ENCODE measurements at places on chromosomes 3 and 15. TPM values are rescaled to one million over a fixed set of nuclear protein-coding genes. Genes with fewer than 3 reads are reported as not detected.

DNA sequence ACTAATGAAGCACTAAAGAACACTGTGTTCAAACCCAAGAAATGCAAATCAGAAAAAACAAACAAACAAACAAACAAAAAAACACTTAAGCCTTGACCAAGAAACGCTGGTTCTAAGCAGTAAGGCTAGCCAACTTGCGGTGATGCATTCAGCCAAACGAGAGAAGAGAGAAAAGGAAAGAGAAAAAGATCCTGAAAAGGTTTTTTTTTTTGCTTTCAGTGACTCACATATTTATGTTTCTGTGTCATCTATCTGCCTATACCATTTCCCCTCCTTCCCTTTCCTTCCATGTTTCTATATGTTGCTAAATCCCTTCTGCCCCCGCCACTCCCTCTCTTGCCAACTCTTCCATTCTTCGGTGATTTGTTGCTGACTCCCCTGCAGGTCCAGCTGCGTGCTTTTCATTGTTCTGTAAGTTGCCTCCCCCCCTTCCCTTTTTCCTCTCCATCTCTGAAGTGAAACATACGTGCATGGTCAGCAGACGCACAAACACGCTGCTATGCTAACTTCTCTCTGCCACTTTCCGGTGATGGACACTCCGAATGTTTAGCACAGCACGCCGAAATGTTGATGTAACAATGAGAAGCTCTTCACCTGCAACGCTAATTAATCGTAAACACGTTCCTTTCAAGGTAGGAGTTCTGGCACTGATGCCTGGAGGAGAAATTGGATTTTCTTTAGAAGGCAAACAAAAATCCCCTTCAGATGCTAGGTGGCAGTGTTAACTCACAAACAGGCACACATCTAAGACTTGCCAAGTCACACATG is 154.4 kb downstream of the TUSC7 start:
- H3K4me3 ChIP-seq: peak overlapping the region; percentile 48
- DNase-seq: no peak
- H3K4me1 ChIP-seq: peaks cover 4% of the 10 kb centered on the region
- H3K27ac ChIP-seq: no peak overlapping the region

DNA sequence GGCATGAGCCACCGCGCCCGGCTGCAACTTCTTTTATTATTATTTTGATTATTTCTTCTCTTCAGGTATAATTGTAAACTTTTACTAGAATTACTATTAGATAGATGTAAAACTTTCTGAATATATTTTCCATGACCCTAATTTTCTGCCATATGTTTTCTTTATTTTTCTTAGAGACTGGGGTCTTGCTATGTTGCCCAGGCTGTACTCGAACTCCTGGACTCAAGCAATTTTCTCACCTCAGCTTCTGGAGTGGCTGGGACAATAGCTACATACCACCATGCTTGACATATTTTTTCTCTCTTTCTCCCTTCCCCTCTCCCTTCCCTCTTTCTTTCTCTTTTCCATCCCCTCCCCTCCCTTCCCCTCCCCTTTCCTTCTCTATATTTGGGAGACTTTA is 29.6 kb upstream of the CHST2 start:
- no peaks in the 10 kb centered on the region for H3K36me3 ChIP-seq
- no peaks in the 10 kb centered on the region for H3K4me1 ChIP-seq
- no peak overlapping the region for H3K27ac ChIP-seq

- H3K4me1 ChIP-seq: peaks cover 19% of the 10 kb centered on the region
- DNase-seq: no peak
- H3K27me3 ChIP-seq: no peaks in the 10 kb centered on the region
- no peaks in the 10 kb centered on the region for H3K36me3 ChIP-seq
These were observed 57.8 kb upstream of the TGFBR2 start for GRCh38 chr3:30548600-30548999.

DNA sequence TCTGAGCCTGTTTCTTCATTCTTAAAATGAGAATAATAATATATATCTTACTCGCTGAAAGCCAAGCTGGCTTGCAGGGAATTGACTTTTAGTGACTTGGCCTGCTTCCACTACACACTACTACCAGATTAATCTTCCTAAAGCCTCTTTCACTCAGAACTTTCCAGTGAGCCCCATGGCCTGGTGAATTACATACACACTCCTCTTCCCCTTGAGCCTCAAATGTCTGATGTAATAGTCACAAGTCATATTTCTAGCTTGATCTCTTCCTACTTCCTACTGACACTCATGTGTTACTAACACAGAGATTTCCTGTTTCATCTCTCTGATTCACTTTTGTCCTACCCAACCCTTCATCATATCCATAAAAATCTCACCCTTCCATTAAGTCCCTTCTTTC is 82.7 kb upstream of the SOX2 start:
- no peak overlapping the region for H3K4me3 ChIP-seq
- DNase-seq: no peak
- no peaks in the 10 kb centered on the region for H3K4me1 ChIP-seq

GRCh38 chr15:98873441-98874218 is 134.0 kb downstream of the PGPEP1L start:
- H3K36me3 ChIP-seq: no peaks in the 10 kb centered on the region
- no peaks in the 10 kb centered on the region for H3K27me3 ChIP-seq
- DNase-seq: no peak
- H3K27ac ChIP-seq: peak overlapping the region; percentile 63
- H3K4me1 ChIP-seq: no peaks in the 10 kb centered on the region

GRCh38 chr15:31263751-31264558 is 62.7 kb upstream of the KLF13 start:
- peak; percentile 80 for DNase-seq
- no peak overlapping the region for H3K4me3 ChIP-seq
- H3K4me1 ChIP-seq: peaks cover 16% of the 10 kb centered on the region
- H3K27me3 ChIP-seq: no peaks in the 10 kb centered on the region
- peak overlapping the region; percentile 37 for H3K27ac ChIP-seq

- no peak for DNase-seq
- no peaks in the 10 kb centered on the region for H3K36me3 ChIP-seq
- no peaks in the 10 kb centered on the region for H3K27me3 ChIP-seq
- H3K27ac ChIP-seq: no peak overlapping the region
- H3K4me3 ChIP-seq: no peak overlapping the region
These were observed 3.9 kb upstream of the ATP11B start for GRCh38 chr3:182789371-182789770.

DNA sequence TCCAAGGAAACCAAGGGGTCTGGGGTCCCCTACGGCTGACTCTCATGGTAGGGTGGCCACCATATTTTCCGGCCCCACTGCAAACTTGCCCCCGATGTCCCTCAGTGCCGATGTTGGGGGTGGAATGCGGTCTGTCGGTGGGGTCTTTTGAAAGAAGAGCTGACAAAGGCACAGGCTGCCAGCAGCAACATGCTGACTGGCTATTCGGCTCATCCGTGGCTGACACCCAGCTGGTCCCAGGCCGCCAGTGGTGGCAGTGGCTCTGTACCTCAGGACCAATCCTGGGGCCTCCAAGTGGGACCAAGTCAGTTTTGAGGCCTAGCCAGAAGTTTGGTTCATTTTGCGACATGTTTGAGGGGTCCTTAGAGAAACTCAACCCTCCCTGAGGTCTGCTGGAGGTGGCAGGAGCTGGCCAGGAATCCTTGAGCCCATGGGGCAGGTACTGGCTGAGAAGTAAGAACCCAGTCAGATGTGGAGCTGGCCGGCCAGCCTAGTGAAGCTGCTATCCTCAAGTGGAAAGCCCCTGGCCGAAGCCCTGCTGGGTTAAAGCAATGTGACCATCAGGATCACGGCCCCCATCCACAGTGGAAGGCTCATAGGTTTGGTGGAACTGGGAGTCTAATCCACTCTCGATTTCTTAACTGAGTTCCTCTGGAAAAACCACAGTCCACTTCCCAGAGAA is 17.8 kb downstream of the BMF start:
- no peak overlapping the region for H3K4me3 ChIP-seq
- no peak for DNase-seq
- no peak overlapping the region for H3K27ac ChIP-seq
- no peaks in the 10 kb centered on the region for H3K36me3 ChIP-seq
- H3K4me1 ChIP-seq: peaks cover 93% of the 10 kb centered on the region
- H3K27me3 ChIP-seq: no peaks in the 10 kb centered on the region

GRCh38 chr3:138441742-138442141 is 7.3 kb downstream of the ESYT3 start:
- H3K4me3 ChIP-seq: no peak overlapping the region
- H3K36me3 ChIP-seq: no peaks in the 10 kb centered on the region
- no peak for DNase-seq
- H3K4me1 ChIP-seq: peaks cover 52% of the 10 kb centered on the region
- H3K27me3 ChIP-seq: no peaks in the 10 kb centered on the region

- H3K36me3 ChIP-seq: no peaks in the 10 kb centered on the region
- no peak overlapping the region for H3K4me3 ChIP-seq
- DNase-seq: no peak
- H3K4me1 ChIP-seq: no peaks in the 10 kb centered on the region
These were observed 87.2 kb downstream of the IQSEC1 start for GRCh38 chr3:12986031-12986430.

GRCh38 chr3:70771426-70772147 is 459.1 kb upstream of the MDFIC2 start:
- no peak overlapping the region for H3K4me3 ChIP-seq
- H3K36me3 ChIP-seq: no peaks in the 10 kb centered on the region
- no peaks in the 10 kb centered on the region for H3K27me3 ChIP-seq
- no peaks in the 10 kb centered on the region for H3K4me1 ChIP-seq
- H3K27ac ChIP-seq: no peak overlapping the region
- DNase-seq: no peak

DNA sequence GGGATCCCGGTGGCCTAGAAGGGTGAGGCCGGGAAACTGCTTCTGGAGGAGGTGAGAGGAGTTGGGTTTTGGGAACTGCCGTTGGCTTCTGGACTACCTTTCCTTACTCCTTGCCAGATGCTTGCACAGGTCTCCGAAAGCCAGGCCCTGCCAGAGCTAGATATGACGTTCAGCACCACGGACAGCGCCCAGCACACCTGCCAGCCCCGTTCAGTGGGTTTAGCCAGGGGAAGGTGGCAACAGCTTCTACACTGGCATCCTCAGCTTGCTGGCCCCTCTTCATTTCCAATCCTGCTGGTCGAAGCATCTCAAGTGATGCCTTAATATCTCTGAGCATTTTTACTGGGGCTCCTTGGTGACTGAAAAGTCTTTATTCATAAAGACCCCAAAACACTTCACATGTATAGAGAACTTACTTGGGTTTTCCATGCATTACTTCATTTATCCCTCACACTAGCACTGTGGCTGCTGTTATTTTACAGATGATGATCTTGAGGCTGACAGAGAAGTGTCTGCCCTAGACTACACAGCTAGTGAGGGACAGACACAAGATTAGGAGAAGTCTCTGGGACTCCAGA is 21.9 kb downstream of the HCN4 start:
- no peak overlapping the region for H3K27ac ChIP-seq
- no peak overlapping the region for H3K4me3 ChIP-seq
- no peaks in the 10 kb centered on the region for H3K36me3 ChIP-seq
- DNase-seq: no peak

SLC12A1 gene
- not detected for total RNA-seq

ISLR2 gene
- total RNA-seq: 2.2 TPM

IQCF5 gene
- not detected for total RNA-seq

MUC4 gene
- not detected for total RNA-seq

ITGA11 gene
- total RNA-seq: 6.1 TPM

UQCC5 gene
- total RNA-seq: 2.9 TPM

Data from sigmoid colon (tissue), 7 donors.